Activated CD4-positive, alpha-beta T cell treated with anti-CD3 and anti-CD28 coated beads, Interleukin-2, amount 50 U/mL, for 24 hours (primary cell): ENCODE measurements at places on chromosomes 7 and 10.

DNA sequence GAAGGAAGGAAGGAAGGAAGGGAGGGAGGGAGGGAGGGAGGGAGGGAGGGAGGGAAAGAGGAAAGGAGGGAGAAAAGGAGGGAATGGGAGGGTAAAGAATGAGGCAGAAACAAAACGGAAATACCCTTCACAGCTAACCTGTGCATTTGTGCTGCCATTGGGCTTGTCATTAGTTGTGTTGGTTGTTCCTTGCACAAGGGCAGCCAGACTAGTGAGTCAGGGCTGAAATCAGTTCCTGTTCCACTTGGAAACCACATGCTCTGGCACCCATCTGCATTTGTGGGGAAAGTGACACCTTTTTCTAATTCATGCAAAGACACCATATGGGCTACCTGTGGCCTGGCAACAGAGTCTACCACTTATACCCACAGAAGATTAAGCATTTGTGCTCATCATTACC is 1004.0 kb upstream of the C7orf33 start:
- no peak for DNase-seq

- DNase-seq = no peak
Observed at GRCh38 chr7:99133766-99134564, 9.9 kb downstream of the SMURF1 start.

- DNase-seq = no peak
Observed at GRCh38 chr10:128631801-128632241, 505.6 kb upstream of the MKI67 start.

GRCh38 chr10:71267508-71268240 is 51.4 kb upstream of the SLC29A3 start:
- DNase-seq = no peak

GRCh38 chr10:59362959-59363381 is 621 bp upstream of the FAM13C start:
- DNase-seq = no peak

GRCh38 chr7:50209461-50210135 is 94.9 kb upstream of the IKZF1 start:
- no peak for DNase-seq

DNA sequence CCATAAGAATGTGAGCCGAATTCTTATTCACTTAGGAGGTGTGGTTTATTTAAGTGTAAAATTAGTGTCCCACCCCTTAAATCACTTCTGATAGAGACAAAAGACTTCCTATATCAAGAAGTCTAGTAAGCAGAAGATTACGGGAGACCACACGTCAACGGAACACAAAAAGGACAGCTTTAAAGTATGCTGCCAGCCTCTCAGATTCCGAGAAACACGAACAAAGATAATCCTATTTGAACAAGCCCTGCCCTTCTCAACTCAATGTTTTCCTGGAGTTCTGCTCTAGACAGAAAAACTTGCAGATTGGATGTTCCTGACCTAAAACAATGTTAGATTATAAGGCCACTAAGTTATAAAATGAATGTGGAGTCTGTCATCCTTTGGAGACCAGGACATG is 4.9 kb upstream of the MCU start:
- no peak for DNase-seq

DNA sequence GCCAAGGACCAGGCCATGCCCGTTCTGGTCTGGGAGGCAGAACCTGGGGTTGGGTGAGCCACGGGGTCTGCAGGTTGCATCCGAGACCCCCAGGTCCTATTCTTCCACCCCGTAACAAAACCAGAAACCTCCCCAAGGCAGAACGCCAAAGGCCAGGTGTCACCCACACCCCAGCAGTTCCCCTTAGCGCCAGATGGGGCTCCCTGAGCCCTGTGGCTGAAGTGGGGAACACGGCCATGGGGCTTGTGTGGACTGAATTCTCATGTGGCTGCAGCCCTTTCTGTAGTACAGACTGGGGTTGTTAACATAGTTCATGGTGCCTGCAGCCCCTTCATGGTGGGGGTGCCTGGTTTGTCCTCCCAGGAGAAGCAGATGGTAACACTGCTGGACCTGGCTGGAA is 10.2 kb downstream of the BRI3 start:
- DNase-seq = no peak

DNA sequence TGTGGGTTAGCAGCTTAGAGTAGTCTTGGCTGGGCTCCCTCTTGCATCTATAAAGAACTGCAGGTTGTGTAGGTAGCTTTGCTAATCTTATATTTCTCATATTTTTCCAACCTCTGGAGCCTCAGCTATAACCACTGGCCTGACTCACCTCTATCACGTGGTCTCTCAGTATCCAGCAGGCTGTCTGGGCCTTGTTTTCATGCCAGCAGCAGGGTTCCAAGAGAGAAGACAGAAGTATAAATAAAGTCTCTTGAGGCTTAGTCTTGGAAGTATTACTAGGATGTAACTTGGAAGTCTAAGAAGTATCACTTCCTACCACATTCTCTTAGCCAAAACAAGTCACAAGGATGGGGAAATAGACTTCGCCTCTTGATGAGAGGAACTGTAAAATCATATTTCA is 73.3 kb downstream of the WIPF3 start:
- no peak for DNase-seq

GRCh38 chr7:140049339-140050024 is 13.3 kb downstream of the PARP12 start:
- no peak for DNase-seq

DNA sequence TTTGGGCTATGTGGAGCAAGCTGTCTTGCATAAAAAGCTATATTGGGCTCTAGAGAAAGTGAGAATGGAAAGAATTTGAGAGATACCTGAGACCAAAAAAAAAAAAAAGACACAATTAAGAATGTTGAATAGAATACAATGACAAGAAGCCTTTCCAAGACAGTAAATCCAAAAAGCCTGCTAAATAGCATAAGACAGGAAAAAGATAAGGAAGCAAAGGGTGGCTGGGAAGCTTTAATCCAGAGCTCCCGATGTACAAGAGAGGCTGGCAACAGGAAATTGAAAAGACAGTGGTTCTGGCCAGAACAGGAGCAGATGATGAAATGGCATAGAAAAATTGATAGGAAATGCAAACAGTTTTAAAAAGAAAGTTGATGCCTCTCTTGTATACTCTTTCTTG is 174.9 kb downstream of the CACNA2D1 start:
- DNase-seq = no peak

DNA sequence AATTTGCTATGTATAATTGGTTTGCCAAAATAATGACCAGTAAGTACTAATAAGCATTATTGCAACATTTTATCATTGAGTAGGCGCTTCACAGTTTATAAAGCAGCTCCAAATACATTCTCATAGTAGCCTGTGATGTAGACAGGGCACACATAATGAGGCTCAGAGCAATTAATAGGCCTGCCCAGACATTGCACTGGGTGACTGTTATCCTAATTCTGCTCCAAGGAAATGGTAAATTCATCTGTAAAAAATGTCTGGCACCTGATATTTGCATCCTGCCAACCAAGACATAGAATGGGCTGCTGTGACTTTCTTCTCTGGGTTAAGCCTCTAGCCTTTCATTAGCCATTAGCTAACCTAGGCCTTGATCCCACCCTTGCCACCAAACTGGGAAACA is 97.6 kb downstream of the SEM1 start:
- DNase-seq = no peak

GRCh38 chr10:110462166-110463095 is 35.3 kb upstream of the DUSP5 start:
- no peak for DNase-seq

DNA sequence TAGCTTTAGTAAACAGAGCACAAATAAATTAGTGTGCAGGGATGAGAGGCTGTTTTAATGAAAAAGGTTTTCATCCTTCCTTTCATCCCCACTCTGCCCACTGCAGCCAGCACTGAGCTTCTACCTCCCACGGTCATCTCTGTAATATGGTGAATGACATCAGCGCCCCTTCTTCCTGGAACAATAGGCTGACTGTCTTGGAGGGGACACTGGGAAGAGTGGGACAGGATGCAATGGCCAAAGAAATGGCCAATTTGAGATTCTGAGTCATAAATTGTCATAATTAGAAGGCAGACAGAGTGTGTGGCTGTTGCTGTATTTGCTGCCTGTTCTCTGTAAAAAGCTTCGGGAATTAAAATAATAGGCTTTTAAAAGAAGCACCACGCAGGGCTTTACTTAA is 126.7 kb upstream of the CALN1 start:
- no peak for DNase-seq

- no peak for DNase-seq
Observed at GRCh38 chr7:18210377-18210776, 182.7 kb upstream of the PRPS1L1 start.

DNA sequence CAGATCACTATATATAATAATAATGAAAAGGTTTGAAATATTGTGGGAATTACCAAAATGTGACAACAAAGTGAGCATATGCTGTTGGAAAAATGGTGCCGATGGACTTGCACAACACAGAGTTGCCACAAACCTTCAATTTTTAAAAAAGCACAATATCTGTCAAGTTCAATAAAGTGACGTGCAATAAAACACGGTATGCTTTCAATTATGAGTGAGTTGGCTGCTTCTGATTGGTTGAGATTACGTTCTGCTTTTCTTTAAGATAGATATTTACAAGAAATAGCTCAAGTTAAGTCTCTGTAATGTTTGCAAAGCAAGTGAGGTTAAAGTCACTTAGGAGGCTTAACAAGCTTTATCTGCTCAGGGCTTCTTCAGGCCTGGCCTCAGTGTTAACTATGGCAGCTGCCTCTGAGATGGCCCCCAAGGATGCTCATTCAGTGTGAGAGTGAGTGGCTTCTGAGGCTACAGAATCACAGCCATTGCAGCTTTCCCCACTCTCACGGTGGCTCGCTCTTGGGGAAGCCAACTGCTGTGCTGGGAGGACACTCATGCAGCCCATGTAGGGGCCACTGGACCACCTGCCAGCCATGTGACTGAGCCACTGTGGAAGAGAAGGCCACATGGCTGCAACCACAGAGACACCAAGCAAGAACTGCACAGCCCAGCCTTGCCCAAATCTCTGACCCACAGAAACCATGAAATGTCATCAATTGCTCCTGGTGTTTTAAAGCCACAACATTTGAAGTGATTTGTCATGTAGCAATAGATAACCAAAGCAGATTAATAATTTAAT is 78.3 kb upstream of the TMEM72 start:
- DNase-seq = no peak

DNA sequence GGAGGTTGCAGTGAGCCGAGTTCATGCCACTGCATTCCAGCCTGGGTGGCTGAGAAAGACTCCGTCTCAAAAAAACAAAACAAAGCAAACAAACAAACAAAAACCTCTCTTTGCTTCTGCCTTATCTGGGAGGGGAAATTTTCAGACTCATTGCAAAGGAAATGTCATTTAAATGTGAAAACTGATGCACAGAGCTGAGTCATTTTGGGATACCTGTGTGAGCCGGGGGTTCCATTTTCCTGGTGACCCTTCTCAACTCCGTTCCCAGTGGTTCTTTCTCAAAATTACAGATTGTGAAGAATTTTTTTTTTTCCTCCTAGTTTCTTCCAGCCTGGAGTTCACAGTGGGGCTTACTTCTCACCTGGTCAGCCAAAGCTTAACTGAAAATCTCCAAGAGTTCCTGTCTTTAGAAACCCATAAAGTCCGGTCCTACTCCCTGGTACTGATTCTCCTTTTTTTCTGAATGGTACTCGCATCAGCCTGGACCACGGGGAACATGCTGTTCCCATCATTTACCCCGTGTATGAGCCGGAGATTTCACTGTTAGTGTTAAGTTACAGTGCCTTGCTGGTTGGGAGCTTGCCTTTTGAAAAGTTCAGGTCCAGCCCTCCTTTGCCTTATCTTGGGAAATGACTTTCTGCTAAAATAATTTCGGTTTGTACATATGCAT is 56.9 kb downstream of the RBM20 start:
- no peak for DNase-seq

DNA sequence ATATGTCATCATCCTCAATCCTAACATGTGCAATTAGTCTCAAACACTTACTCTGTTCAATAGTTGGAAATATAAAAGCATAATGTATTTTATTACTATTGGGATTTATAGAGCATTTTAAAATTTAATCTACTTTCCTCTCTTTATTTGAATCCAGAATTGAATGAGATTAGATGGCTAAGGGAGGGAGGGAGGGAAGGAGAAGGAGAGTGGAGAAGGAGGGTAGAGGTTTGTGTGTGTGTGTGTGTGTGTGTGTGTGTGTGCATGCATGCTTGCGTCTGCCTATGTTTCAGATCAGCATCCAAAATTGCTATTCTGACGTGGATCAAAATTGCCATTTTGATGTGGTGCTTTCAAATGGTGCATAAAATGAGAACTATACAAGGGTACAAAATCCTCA is 90.8 kb downstream of the NRP1 start:
- DNase-seq = no peak

- peak; percentile 20 for DNase-seq
Observed at GRCh38 chr10:50508315-50509051, 115.3 kb downstream of the SGMS1 start.

DNA sequence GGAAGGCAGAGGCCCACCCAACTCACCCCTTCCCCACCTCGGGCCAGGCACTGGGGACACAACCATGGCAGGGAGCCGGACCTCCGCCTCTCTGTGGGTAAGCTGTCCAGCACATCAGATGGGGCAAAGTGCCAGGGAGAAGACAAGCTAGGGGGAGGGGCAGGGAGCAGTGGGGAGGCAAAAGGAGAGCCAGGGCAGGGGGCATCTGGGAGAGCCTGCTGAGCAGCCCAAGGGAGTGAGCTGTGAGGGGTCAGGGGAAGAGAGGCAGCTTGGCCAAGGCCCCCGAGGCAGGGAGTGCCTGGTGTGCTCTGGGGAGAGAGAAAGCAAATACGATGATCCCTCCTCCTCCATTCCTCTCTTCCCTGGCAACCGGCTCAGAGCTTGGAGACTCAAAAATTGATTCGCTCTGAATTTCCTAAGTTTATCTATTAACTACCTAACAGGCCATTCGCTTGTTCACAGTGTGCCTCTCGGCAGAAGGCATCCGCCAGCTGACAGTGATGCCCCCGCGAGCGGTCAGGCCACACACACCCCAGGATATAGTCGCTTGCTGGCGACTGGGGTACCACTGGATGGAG is 4.5 kb downstream of the CAMK2B start:
- DNase-seq = no peak

DNA sequence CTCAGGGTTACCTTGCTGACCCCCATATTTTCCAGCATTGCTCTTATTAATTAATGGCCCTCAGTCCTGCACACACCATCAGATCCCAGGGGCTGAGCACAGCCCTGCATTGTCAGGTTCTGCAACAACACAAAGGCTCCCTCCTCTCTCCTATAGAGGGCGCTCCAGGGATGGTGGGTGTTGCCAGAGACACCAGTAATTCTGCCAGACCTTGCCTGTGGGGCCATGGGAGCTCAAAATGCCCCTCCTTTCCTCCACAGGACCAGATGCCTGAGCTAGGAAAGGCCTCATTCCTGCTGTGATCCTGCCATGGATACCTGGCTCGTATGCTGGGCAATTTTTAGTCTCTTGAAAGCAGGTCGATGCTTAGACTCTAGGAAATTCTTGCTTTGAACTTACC is 42.8 kb upstream of the PRSS58 start:
- no peak for DNase-seq
